ENCODE measurements at places on chromosomes 5 and 9.

DNA sequence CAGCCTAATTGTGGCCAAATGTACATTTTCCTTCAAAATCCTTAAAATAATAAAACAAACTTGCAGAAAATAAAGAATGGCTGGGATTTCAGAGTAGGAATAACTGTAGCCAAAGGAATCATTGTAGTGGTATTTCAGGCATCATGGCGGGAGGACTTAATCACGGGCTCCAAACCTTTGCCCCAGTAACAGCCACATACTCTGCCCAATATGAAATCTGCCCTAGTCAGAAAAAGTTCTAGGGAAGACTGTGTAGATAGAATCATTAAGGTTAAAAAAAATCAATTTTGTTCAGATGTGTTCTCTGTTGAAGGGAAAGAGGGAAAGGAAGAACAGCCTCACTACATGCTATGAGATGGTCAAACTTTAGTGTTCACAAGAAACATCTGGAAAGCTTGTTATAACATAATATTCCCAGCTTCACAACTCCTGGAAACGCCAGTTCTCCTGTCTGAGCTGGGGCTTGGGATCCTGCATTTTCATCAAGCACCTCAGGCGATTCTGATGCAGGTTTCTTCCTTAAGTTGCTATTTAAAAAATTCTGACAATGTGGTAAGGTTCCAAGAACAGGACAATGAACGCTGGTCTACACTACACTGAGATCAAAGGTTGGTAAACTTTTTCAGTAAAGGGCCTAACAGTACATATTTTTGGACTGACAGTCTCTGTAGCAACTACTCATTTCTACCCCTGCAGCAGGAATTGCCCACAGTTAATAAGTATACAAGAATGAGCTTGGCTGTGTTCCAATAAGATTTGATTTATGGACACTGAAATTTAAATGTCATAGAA lies 87.9 kb downstream of the CEMIP2 start:
- peak; percentile 85 for DNase-seq

- DNase-seq: no peak
Measured at GRCh38 chr9:134598884-134599245, 42.7 kb upstream of the COL5A1 start.

- DNase-seq: peak; percentile 34
Measured at GRCh38 chr9:5629312-5630080, 589 bp downstream of the RIC1 start.

DNA sequence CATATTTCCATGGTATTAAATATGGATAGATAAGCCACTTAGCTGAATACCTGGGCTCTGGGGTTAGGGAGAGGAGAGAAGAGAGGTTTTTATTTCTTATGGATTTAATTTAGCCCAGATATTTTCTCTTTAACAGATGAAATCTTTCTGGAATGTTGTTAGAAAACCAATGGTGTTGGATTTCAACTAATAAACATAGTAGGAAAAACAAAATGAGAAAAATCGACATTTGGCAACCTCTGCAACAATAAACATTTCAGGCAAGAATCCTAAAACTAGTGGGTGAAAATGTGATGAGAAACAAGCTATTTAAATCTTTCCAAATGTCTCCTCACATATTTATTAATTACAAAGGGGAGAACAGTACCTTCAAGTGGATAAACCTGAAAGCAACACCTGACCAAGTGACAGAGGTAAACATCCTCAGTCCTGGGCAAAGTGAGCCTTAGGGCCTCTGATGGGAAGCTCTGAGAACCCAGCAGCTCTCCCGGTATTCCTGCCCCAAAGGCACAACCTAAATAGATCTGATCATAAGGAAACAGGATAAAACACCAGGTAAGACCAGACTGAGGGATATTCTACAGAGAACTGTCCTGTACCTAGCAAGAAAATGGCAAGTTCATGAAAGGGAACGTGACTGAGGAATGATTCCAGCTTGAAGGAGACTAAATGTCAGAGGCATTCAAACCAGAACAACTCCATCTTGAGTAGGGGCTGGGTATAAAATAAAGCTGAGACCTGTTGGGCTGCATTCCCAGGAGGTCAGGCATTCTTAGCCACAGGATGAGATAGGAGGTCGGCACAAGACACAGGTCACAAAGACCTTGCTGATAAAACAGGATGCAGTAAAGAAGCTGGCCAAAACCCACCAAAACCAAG lies 163.7 kb downstream of the ESM1 start:
- no peak for DNase-seq

GRCh38 chr5:170488570-170488969 lies 15.2 kb upstream of the KCNIP1 start:
- DNase-seq: no peak

- peak; percentile 96 for DNase-seq
Measured at GRCh38 chr9:98374385-98375051, 119.1 kb upstream of the TBC1D2 start.

- peak; percentile 6 for DNase-seq
Measured at GRCh38 chr9:132474253-132474652, 64.2 kb downstream of the CFAP77 start.

GRCh38 chr5:43753069-43753468 lies 150.1 kb downstream of the NNT start:
- DNase-seq: no peak

GRCh38 chr9:125258832-125259534 lies 2.6 kb upstream of the GAPVD1 start:
- no peak for DNase-seq

DNA sequence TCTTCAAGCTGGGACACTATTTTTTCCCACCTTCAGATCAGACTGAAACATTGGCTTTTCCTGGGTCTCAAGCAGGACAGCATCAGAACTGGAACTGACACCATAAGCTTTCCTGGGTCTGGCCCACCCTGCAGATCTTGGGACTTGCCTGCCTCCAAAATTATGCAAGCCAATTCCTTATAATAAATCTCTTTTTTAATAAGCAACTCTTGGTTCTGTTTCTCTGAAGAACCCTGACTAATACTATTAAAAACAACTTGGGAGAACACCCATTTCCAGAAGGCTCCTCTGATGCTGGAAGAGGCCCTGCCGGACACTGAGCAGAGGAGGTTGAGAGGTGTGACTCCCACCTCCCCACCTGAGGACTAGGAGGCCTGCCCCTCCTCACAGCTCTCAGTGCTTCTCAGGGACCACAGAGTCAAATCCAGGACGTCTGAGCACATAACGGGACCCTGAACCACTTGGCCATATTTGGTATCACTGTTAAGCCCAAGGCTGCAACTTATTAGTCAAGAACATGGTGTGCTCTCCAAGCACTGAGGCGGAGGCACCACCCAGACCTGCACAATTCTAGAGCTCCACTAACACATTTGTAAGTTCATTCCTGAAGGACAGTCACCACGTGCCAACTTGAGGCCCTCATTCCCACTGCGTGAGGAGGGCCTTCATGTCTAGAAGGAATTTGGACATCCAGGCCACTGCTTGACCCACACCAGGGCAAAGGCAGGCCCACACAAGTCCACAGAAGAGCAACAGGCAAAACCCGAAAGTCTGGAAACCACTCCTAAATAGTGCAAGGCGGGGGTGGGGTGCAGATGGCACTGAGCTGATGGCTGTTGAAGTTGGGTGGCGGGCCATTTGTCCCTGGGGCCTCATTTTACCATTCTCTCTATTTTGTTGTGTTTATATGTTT lies 9.5 kb downstream of the SHC3 start:
- DNase-seq: no peak

DNA sequence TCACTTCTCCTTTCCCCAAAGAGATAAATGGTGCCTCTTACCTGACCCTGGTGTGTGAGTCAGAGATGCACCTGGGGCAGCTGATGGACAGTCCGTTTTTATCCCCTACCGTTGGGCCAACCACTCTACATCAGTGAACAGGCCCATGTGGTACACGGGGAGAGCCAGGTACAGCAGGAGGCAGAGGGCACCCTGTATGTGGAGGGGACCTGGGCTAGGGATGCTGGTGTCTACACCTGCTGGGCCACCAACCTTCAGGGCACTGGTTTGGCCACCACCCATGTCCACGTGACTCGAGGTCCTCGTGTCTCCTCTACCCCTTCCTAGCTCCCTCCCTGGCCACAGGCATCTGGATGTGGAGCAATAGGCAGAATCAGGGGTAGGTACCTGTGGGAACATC lies 22.7 kb upstream of the ANXA6 start:
- DNase-seq: no peak

- no peak for DNase-seq
Measured at GRCh38 chr9:79817438-79818004, 245.8 kb downstream of the TLE4 start.

- no peak for DNase-seq
Measured at GRCh38 chr5:83172655-83173054, 95.3 kb downstream of the XRCC4 start.

DNA sequence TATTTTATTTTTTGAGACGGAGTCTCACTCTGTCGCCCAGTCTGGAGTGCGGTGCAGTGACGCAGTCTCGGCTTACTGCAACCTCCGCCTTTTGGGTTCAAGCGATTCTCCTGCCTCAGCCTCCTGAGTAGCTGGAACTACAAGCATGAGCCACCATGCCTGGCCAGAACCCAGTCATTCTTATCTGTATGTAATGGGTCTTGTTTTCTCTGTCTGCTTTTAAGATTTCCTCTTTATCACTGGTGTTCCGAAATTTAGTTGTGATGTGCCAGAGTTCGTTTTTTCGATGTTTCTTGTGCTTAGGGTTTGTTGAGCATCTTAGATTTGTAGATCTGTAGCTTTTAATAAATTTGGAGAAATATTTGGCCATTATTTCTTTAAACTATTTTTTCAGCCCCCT lies 19.2 kb downstream of the SLC25A25 start:
- DNase-seq: no peak

GRCh38 chr5:31911291-31912265 lies 262.5 kb downstream of the GOLPH3 start:
- no peak for DNase-seq

- no peak for DNase-seq
Measured at GRCh38 chr9:121802753-121803152, 151.3 kb downstream of the DAB2IP start.
